Breast epithelium (tissue), 4 donors: ENCODE measurements at places on chromosomes 2 and 18. TPM values are rescaled to one million over a fixed set of nuclear protein-coding genes. Genes with fewer than 3 reads are reported as not detected.

DNA sequence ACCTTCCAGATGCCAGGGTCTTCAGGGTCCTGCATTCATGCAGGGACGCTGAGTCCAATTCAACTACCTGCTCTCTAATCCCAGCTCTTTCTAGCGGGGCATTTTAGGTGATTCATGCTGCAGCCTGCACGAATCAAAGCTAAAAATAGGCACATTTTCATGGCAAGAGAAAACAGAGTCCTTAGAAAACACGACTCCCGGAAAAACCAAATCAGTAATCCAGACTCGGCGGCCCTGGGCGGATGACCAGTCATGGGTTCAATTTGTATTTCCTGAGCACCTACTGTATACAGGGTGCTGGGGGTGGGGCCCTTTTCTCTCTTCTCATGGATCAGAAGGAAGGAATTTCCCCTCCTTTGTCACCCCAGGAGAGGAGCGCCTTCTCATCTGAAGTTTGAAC is 64.4 kb downstream of the LONRF2 start:
- DNase-seq = no peak

DNA sequence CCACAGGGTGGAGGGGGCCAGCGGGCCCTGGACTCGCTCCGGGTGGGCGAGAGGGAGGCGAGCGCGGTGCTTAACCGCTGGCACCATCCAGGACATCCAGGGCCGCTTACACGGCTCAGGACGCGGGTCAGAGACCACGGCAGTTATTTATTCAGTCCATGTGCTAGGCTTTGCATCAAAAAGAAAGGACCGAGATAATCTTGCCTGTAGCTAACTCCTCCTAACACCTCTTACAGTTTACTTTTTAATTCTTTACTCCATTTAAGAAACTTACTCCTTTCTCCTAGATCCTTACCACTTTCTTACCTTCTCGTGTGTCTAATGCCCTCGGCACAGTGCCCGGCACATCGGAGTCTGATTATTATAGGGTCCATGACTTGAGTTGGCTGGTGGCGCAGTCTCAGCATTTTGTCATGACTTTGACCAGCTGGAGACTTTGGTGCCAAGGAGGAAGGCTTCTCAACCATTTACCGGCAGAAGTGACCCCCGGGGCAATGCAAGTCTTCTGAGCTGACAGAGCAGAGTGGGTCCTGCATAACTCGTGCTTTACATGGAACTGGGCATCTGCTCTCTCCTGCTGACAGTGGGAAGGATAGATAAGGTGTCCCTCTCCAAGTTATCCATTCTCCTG is 503 bp downstream of the ANXA4 start:
- no peak for DNase-seq

IL1RL1 gene
- 6.3 TPM for total RNA-seq

GRCh38 chr2:57330447-57330846 is 716.2 kb upstream of the VRK2 start:
- no peak for DNase-seq

DNA sequence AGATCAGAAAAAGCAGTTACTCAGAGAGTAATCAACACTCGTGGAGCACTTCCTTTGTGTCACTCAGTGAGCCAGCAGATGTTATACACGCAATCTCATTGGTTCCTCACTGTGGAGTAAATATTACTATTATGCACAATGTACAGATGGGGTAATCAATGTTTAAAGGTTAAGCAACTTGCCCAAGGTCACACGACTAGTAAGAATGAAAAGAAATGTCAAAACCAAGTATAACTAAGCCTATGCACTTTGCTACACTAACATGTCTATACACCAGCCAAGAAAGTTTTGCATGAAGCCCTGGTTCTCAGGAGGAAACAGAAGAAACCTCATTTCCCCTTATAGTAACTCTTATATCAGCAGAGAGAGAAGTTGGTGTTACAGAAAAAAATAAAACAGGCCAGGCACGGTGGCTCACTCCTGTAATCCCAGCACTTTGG is 5.4 kb downstream of the METTL21A start:
- DNase-seq = no peak

- no peak for DNase-seq
Measured at GRCh38 chr2:41344529-41344928, 703.3 kb upstream of the PKDCC start.

REG3G gene
- not detected for total RNA-seq

- DNase-seq = no peak
Measured at GRCh38 chr2:141417246-141417797, 713.5 kb downstream of the LRP1B start.

- no peak for DNase-seq
Measured at GRCh38 chr2:209305746-209306196, 118.1 kb upstream of the MAP2 start.

- DNase-seq = no peak
Measured at GRCh38 chr2:191758518-191759507, 80.9 kb downstream of the NABP1 start.

KCNG2 gene
- total RNA-seq = 0.32 TPM

SPP2 gene
- not detected for total RNA-seq

DNA sequence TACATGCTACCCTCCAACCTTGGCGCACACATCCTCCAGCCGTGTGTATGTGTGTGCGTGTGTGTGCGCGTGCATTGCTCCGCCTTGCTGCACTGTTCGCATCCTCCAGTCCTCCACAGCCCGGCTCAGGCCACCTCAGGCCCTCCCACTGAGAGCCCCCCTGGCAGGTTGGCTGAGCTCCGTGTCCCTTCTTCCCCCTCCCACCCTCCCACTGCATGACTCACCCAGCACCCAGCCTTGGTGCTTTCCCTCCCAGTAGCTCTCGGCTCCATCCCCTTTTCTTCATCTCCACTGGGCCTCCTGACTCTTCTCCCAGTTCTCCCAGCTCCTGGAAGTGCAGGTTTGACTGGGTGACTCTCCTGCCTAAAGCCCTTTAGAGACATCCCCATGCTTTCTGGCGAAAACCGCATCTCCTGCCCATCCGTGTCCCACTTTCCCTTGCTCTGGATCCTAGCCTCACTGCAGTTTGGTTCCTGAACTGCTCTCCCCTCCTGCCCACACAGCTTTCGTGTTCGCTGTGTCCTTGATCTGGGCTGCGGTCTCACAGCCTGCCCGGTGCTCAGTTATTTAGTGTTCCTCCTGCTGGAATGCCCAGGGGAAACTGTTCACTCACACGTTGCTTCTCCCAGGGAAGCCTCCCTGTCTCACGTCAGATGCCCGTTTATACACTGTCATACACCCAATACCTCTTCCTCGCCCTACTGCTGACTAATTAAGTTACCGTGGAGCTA is 4.9 kb downstream of the TMEM177 start:
- DNase-seq = no peak

- DNase-seq = no peak
Measured at GRCh38 chr18:2893056-2893455, 46.2 kb downstream of the EMILIN2 start.
